SK-MEL-5 (cell line): ENCODE measurements at places on chromosomes 13 and 19.

DNA sequence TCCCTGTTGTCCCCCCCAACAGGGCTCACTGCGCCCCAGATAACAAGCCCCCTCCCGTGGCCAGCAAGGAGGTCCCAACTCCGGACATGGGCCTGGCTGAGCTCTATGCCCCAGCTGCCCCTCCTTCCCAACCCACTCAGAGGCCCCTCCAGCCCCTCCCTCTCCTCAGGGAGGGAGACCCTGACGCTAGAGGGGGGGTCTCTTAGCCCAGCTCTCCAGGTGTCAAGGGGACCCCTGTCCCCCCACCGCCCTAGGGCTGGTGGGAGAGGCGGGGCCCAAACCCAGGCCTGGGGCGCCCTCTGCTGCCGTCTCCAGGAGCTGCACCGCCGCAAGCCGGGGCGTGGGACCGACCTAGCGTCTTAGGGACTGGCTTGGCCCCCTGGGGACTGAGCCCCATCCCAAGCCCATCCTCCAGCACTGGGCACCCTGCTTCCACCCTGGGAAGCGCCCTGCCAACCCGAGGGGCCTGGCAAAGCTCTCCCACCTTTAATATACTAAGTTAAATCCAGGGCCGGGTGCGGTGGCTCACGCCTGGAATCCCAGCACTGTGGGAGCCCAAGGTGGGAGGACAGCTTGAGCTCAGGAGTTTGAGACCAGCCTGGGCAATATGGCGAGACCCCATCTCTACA, 1.4 kb downstream of the GRIN3B start:
- DNase-seq: peak; percentile 38

DNA sequence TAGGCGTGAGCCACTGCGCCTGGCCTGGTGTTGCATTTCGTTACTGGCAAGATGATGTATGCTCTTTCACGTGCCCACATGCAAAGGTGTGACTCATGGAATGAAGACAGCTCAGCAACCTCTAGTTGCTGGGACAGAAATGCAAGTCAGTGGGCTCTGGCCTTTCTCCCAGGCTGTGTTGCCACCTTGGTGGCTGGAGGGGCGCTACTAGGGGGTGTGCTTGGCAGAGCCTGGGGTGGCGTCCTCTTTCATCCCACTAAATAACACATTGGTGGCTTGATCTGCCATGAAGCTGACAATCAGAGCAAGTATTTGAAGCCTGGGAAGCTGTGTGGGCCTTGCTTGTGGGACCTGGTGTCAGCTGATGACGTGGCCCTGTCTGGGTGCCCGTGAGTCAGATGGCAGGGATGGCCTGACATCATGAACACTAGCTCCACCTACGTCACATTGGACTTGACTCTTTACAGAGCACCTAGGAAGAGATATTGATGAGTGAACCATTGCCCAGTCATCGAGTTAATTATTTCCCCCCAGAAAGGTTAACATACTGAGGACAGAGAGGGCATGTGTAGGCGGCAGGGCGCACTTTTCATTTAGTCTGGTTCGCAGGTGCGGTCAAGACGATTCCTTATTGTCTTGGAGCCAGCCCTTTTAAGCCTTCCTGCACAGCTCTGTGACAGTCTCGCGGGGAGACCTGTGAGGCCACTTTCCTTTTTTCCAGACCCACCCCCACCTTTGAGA, 154.2 kb downstream of the TM9SF2 start:
- no peak for DNase-seq

- DNase-seq: peak; percentile 82
These were observed at the start of gene ZNF865 for GRCh38 chr19:55605637-55606470. TSS of gene ZNF865 (plus strand) at chr19:55605647. CDS start at chr19:55613619, 7,972 bp downstream.

GRCh38 chr13:74921326-74921725, 560.6 kb downstream of the TBC1D4 start:
- DNase-seq: no peak

DNA sequence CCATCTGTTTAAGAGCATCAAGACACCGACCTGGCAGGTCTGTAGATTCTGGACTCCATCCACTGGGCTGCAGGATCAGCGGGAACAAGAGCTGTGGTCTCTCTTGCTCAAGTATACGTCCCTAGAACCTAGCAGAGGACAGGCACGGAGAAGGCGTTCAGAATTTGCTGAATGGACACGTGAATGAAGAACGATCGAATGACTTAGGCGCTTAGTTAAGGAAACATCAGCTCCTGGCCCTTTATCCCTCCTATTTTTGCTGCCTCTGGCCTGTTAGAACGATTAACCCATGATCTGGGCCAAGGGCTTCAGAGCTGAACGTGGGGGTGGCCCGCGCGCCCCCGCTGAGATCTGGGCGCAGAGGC, 953 bp downstream of the DZIP1 start:
- peak; percentile 31 for DNase-seq

DNA sequence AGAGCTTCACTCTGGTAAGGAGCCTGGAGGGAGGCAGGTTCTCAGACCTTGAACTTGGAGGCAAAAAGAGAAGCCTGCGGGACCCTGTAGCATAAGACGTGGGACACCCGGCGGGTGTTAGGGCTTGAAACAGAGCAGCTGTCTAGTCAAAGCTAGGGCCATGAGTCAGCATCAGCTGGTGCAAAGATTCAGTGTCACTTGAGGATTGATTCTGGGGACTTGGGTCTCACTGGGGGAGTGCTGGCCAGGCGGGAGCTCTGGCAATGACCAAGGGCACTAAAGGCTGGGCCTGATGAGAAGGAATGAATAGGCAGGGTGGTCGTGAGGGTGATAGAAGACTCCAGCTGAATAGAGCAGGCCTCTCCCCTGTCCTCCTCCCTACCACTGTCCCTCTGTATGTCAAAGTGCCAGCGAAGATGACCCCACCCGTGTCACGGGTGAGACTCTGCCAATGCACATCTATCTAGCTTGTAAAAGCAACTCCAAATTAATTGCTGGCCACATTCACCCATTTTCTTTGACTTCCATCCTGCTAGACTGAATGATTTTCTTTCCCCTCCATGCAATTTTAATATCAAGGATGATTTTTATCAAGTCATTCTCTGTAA, 97.1 kb downstream of the MBNL2 start:
- DNase-seq: no peak

DNA sequence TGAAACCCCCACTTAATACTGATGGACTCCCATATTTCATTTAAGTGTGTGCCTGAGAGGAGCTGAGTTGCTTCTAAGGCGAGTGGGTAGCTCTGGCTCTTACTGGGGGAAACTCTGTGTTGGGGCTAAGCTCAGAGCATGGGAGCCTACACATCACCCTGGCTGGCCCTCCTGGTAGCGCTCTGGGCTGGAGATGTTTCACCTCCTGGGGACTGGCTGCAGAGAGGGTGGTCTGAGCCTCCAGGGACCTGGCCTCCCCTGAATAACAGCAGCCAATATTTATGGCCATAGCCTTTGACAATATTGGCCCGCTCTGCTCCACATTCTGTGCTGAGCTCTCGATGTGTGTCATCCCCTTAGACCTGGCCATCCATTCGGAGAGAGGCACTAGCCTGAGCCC, 316.5 kb downstream of the ZNF536 start:
- DNase-seq: no peak

- DNase-seq: no peak
These were observed 426.1 kb downstream of the EFNB2 start for GRCh38 chr13:106109391-106109791.

- DNase-seq: peak; percentile 85
These were observed 13.8 kb downstream of the SH2D3A start for GRCh38 chr19:6753178-6754031.

GRCh38 chr19:22634450-22634827, 315 bp downstream of the ZNF492 start:
- DNase-seq: no peak

DNA sequence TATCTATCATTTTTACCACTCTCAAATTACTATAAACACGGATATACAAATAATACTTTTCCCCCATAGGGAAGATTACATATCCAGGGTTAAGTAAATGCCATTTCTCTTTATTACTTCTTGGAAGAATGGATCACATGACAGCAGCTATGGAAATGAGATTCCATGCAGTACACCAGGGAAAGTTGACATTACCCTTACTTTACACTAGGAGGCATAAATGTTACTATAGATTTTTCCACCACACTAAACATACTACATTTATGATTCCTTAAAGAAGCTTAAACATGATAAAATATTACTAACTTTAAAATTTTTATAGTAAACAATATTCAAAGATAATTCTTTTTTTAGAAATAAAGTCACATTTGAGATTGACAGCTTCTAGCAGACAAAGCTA, 611.4 kb downstream of the PCDH9 start:
- peak; percentile 59 for DNase-seq

DNA sequence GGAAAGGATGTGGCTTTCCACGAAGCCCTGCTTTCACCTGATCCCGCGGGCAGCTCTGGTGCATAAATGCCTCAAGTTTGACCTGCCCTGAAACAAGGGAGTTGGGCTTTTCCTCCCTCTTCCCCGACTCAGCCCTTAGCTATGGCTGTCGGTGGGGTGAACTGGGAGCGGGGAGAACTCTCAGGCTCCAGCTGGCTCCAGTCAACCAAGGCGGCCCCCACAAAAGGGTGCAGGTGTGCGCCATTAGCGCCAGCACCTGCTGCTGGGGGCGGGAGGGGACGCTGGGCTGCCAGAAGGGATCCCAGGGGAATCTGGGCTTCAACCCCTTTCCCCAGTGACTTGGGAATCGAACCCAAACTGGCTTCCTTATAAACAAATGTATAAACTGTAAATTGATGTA, 7.1 kb upstream of the DHRS12 start:
- no peak for DNase-seq

- DNase-seq: no peak
These were observed 4.2 kb downstream of the DHX34 start for GRCh38 chr19:47353307-47353712.

DNA sequence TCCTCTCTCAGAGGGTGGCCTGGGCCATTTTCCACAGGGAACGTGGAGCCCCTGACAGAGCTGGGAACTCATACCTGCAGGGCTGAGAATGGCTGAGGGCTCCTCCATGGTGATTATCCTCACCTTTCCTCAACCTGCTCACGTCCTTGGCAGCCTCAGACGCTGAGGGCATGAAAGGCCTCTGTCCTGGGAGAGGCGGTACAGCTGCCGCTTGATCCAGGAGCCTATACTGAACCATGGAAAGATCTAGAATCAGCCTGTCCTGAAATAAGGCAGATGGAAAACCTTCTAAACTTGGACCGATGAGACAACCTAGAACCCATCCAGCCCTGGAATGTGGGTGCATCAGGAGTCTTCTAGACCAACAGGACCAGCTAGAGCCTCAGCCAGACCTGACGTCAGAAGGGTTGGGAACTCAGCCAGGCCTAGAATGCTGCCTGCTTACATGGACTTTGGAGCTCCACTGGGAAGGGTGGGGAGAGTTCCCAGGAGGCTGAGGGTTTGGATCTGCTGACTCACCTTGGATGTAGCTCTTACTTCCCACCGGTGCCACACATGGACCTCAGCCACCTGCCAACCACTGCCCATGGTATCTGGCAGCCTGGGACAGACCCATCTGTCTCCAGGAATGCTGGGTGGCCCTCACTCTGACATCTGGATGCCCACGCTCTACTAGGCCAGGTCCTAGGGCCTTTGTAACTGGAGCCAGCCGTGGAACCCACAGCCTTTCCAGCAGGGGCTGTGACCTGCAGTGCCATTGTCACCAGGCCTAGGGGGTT, 7.5 kb downstream of the KCTD15 start:
- no peak for DNase-seq
